ENCODE measurements at places on chromosomes 13 and 19.

- no peak for DNase-seq
Observed at GRCh38 chr13:45339399-45339798, 1.6 kb downstream of the TPT1 start.

- DNase-seq, result no peak
Observed at GRCh38 chr19:40414542-40415535, 1.7 kb upstream of the PRX start.

GRCh38 chr13:81197966-81198365 is 857.0 kb upstream of the SPRY2 start:
- no peak for DNase-seq

GRCh38 chr13:47454986-47455385 is 546.1 kb downstream of the SUCLA2 start:
- DNase-seq, result no peak

- no peak for DNase-seq
Observed at GRCh38 chr19:32829345-32829896, 40.1 kb downstream of the SLC7A9 start.

DNA sequence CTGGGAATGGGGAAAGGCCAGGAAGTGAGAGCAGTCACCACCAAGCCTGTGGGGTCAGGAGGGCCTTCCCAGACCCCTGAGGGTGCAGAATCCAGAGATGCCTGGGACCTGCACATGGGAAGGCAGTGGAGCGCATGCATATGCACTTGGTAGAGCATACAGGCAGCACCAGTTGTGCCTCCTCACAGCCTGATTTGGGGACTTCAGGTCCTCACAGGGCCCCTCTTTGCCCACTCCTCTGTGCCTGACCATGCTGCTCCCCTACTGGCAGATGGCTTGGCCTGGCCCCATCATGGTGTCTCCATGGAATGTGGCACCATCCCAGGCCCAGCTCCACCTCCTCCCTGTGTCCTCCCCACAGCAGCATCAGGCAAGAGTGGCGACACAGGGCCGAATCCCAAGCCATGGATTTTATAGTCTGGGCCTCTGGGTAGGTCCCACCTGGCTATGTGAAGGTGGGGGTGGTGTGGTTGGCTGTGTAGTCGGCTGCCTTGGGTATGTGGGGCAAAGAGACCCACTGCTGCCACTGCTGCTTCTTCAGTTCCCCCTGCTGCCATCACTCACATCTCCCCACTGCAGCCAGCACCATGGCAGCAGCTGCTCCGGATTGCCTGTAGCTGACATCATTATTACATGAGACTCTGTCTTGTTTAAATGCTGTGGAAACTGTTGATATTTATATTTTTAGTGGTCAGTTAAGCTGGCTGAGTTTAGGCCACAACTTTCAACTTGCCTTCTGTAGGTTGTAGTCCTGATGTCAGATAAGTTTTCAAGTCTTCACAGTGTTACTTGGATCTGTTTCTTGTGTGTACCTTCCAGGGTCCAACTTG is 247.0 kb downstream of the GPC6 start:
- no peak for DNase-seq

- DNase-seq, result no peak
Observed at GRCh38 chr13:46565808-46566750, 13.1 kb downstream of the LRCH1 start.

GRCh38 chr19:41325947-41326706 is 16.2 kb downstream of the CCDC97 start:
- peak; percentile 41 for DNase-seq

DNA sequence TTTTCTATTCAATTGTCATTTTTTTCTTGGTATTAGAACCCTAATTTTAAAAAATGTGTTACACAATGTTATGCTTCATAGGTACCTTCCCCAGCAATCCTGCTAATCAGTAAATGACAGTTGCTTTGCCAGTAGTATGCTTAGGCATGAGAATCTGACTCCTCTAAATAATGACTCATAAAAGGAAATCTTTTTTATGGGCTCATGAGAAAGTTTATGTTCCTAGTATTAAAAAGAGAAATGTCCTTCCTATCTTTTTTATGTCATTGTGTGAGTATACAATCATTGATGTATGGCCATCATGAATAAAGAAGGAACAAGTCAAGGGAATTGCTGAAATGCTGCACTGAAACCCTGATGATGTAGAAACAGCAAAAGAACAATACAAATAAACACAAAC is 1237.7 kb upstream of the PCDH20 start:
- no peak for DNase-seq

- no peak for DNase-seq
Observed at GRCh38 chr19:5880604-5881078, 10.3 kb upstream of the FUT5 start.

DNA sequence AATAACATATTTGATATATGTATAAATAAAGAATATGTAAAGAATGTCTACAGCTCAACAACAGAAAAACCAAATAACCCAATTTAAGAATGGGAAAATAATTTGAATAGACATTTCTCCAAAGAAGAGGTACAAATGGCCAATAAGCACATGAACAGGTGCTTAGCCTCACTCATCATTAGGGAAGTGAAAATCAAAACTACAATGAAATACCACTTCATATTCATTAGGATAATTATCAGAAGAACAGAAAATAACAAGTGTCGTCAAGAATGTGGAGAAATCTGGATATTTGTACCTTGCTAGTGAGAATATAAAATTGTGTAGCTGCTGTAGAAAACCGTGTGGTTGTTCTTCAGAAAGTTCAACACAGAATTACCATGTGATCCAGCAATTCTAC is 8.4 kb upstream of the SUPT20H start:
- DNase-seq, result no peak

DNA sequence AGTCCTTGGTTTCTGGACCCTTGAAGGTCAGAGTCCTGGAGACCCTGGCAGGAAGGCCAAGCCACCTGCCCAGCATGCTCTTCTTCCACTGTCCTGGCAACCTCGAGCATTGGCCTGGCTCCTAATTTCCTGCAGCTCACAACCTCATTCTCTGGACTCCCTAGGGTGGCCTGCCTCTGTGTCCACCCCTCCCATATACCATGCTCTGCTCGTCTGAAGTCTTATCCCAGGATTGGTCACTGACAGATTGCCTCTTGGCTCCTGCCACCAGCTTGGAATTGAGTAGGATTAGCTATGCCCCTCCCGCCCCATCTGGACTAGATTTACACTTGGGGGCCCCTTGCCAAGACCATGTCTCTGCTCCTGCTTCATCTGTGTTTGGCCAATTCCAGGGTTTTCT is 17.1 kb upstream of the WASF3 start:
- no peak for DNase-seq

GRCh38 chr19:35119578-35120155 is 4.0 kb downstream of the FXYD3 start:
- DNase-seq, result no peak

- no peak for DNase-seq
Observed at GRCh38 chr13:107241381-107241780, 673.4 kb upstream of the ARGLU1 start.

DNA sequence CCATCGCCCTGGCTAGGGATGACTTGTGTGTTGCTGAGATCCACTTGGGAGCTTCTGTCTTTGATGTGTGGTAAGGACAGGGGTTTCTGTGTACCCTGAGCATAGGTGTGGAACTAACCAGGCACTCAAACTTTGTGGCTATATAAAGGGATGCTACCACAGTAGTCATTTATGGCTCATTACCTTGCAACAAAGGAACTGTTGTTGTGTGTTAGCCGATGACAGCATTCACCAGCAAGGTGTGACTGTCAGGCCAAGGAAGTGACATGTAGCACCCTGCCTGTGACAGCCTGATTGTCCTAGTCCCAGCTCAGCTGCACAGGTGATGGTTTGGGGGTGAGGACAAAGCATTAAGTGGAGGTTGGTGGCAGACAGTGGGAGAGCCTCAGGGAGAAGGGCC is 73.6 kb downstream of the COG3 start:
- DNase-seq, result no peak

DNA sequence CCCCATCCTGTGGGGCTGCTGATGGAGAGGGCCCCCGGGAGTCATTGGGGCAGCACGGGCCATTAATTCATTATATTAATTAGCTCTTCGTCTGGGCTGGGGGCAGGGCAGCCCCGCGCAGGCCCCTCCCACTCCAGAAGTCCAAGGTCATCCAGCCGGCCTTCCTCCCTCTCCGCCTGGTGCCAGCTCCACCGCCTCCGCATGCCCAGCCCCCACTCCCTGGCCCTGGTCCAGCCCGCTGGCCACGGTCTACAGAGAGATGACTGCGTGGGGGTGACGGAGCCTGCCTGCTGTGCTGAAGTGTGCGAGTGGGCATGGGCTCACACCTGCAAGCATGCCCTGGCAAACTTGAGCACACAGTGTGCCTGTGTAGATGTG is 8.8 kb downstream of the IGLON5 start:
- DNase-seq, result no peak

DNA sequence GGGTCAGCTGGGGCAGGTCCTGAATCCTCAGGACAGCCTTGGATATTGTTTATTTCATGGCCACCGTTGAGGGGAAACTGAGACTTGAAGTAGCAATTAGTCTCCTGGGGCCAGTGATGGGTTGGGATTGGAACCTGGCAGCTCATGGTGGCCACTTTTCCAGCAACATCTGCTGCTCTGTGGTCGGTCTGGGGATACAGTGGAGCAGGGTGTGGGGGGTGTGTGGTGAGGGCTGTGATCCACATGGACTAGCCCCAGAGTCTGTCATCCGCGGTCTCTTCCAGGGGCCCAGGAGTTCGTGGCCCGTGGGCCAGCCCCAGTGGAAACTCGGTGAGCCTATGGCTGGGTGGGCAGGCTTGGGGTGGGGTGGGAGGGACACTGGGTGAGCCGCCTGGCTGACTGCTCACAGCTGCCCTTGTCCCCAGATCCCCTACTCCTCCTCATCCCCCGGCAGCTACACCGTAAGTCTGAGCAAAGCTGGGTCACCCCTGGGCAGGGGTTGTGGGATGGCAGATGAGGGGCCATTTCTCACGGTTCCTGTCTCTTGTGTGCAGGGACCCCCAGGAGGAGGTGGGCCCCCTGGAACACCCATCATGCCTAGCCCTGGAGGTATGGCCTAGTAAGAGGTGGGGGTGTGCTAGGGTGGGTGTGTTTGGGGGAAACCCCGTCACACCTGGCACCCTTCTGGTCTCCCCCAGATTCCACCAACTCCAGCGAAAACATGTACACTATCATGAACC is 5.5 kb downstream of the ISYNA1 start:
- DNase-seq, result no peak

- DNase-seq, result no peak
Observed at GRCh38 chr13:21076253-21076652, 14.9 kb upstream of the LATS2 start.

DNA sequence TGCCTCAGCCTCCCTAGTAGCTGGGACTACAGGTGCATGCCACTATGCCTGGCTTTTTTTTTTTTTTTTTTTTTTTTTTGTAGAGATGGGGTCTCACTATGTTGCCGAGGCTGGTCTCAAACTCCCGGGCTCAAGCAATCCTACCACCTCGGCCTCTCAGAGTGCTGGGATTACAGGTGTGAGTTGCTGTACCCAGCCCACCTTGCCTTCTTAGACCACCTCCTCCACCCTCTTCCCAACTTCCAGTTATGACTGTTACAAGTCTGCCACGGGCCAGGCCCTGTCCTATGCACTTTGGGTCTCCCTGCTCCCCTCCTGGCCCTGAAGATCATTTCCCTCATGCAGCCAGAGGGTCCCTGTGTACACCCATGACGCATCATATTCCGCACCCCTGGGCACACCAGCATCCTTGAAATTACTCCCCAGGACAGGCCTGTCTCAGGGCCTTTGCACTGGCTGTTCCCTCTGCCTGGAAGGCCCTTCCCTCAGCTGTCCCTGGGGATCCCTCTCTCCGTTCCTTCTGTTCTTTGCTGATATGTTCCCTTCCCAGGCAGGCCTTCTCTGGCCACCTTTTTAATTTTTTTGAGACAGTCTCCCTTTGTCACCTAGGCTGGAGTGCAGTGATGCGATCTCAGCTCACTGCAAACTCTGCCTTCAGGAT is 3.0 kb downstream of the LGALS4 start:
- DNase-seq, result no peak

DNA sequence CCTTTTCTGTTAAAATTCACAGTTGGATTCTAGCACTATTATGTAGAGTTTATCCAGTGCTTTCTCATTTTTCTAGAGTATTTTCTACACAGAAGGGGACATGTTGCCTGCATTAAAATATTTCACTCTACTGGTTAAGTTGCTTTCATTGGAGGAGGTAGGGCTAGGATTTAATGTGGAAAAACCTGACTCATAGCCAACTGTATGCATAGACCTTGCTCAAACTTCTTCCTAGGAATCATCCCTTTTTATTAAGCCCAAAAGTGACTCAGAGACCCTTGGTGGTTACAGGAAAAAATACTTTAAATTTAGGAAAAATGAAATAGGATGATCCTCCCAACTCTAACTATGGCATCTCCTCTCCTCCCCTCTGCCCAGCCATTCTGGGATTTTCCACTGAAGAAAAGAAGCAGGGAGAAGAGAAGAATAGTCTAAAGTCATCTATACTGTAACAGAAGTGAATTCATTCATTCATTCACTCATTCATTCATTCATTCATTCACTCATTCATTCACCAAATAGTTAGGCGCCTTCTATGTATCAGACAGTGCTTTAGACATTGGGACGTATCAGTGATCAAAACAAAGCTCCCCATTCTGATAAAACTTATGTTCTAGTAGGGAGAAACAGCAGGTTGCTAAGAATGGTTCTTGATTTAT is 109.0 kb upstream of the HTR2A start:
- DNase-seq, result no peak

- no peak for DNase-seq
Observed at GRCh38 chr19:35501684-35502083, 11.4 kb upstream of the KRTDAP start.

DNA sequence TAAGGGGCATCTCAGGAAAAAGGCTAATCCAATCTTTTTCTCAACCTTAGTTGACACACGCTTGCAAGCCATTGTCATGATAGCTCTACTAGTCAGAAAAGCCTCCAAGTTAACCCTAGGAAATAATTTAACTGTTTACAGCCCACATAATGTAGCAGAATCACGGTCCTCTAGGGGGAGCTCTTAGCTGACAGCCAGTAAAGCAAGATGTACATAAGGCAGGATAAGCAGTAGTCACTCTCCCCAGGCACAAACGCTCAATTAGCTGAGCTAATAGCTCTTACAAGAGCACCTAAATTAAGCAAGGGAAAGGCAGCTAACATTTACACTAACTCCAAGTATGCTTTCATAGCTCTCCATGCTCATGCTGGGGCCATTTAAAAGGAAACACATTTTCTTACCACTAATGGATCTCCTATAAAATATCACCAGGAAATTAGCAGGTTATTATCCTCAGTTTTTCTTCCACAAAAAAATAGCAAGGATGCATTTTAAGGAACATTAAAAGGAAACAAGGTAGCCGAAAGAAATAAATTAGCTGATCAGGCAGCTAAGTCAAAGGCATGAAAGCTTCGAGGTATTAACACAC is 33.7 kb upstream of the ZSCAN5A start:
- DNase-seq, result no peak

- no peak for DNase-seq
Observed at GRCh38 chr13:22047082-22047784, 376.4 kb downstream of the FGF9 start.

- no peak for DNase-seq
Observed at GRCh38 chr19:53597023-53597422, 34.8 kb upstream of the DPRX start.

GRCh38 chr13:77456271-77456670 is 79.2 kb upstream of the SCEL start:
- no peak for DNase-seq

Measured in activated gamma-delta T cell treated with Interleukin-2 at 50 U/mL for 16 hours (primary cell).